ENCODE measurements at places on chromosomes 6 and 20. TPM values are rescaled to one million over a fixed set of nuclear protein-coding genes. Genes with fewer than 3 reads are reported as not detected.

TCP11 gene
- total RNA-seq, result 0.13 TPM

ARG1 gene
- total RNA-seq, result not detected

KHDC3L gene
- total RNA-seq, result not detected

PROCR gene
- 125 TPM for total RNA-seq

WFDC12 gene
- not detected for total RNA-seq

COL9A3 gene
- total RNA-seq, result 0.26 TPM

CLPSL2 gene
- not detected for total RNA-seq

GTSF1L gene
- total RNA-seq, result not detected

ADGRF5 gene
- 1.1 TPM for total RNA-seq

BPI gene
- 0.79 TPM for total RNA-seq

GCNT2 gene
- 4.0 TPM for total RNA-seq

HCRTR2 gene
- not detected for total RNA-seq

RMND1 gene
- 34.7 TPM for total RNA-seq

SOBP gene
- 5.8 TPM for total RNA-seq

ADGB gene
- not detected for total RNA-seq

TENT5A gene
- 19.6 TPM for total RNA-seq

SLC22A23 gene
- total RNA-seq, result 9.1 TPM

MAK gene
- total RNA-seq, result under 0.01 TPM

FRK gene
- 0.79 TPM for total RNA-seq

ESR1 gene
- total RNA-seq, result 3.9 TPM

RALY gene
- 76.4 TPM for total RNA-seq

TNF gene
- not detected for total RNA-seq

BPIFB2 gene
- not detected for total RNA-seq

PRICKLE4 gene
- total RNA-seq, result 0.26 TPM

CCR6 gene
- not detected for total RNA-seq

ULBP3 gene
- total RNA-seq, result 15.8 TPM

AGER gene
- 0.13 TPM for total RNA-seq

RAD21L1 gene
- not detected for total RNA-seq

LKAAEAR1 gene
- total RNA-seq, result not detected

TFAP2B gene
- not detected for total RNA-seq

CDSN gene
- total RNA-seq, result not detected

XKR7 gene
- not detected for total RNA-seq

CST7 gene
- not detected for total RNA-seq

RALGAPA2 gene
- total RNA-seq, result 7.8 TPM

All from aortic smooth muscle cell (primary cell).